CD4-positive, alpha-beta T cell treated with Interleukin-1 beta for 1 hour (primary cell): ENCODE measurements at places on chromosomes 11 and 22.

- no peak for DNase-seq
These were observed 20.2 kb downstream of the GAB4 start for GRCh38 chr22:16987822-16988221.

DNA sequence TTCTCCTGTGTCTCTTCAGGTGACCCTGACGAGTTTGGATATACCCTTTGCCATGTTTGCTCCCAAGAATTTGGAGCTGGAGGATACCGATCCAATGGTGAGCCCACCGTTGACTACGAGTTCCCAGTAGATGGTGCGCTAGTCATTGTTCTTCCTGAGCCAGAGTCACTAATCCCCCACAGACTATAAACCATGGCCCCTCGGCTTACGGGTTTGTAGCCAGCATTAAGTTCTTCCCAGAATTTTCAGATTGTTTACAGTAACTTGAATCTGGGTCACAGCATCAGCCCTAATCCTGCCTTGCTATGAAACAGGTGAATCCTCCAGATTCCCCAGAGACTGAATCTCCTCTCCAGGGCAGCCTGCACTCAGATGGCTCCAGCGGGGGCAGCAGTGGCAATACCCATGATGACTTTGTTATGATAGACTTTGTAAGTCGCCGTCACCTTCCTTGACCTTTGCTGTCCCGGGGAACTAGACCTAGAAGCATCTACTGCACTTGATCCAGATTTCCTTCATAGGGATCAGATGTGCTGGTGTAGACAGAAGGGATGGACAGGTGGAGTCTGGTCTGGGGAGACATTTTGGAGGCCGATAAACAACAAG lies 31.8 kb downstream of the ARHGAP1 start:
- no peak for DNase-seq

DNA sequence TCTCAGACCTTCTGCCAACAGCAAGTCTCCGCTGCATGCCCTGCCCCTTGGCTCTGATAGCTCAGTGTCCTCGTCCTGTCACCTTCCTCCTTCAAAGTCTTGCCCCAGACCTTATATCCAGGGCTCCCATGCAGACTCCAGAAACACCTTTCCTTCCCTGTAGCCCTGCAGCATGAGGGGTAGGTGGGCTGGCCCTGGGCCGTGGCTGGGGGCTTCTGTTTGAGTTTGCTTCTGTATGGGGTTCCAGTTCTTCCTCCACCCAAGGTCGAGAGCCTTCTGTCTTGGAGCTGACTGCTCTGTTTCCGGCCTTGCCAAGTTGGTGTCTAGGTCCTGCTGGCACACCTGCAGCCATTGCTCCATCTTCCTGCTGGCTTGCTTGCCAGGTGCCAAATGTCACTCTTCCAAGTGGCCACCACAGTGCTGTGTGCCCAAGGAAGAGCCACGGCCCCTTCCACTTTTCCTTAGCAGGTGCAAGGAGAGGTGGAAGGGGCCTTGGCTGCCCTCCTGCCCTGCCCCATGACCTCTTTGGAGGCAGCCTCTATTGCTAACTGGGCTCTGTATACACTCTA lies 74.8 kb upstream of the NECTIN1 start:
- no peak for DNase-seq

- no peak for DNase-seq
These were observed 25.4 kb upstream of the RRAS2 start for GRCh38 chr11:14384338-14384737.

DNA sequence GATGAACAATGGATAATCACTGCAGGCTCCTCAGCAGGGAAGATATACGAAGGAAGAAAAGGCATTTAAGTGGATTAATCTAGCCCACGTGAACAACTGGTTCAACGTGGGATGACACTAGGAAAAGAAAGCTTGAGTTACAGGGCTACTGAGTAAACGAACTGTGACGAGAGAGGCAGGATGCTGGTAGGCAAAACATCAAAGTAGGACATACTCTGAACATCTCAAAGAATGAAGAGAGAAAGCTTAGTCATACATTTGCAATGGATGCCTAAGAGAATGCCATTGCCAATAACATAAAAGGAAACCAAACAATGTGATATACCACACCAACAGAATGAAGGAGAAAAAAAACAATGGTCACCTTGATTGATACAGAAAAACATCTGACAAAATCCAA lies 12.9 kb downstream of the USP28 start:
- no peak for DNase-seq

DNA sequence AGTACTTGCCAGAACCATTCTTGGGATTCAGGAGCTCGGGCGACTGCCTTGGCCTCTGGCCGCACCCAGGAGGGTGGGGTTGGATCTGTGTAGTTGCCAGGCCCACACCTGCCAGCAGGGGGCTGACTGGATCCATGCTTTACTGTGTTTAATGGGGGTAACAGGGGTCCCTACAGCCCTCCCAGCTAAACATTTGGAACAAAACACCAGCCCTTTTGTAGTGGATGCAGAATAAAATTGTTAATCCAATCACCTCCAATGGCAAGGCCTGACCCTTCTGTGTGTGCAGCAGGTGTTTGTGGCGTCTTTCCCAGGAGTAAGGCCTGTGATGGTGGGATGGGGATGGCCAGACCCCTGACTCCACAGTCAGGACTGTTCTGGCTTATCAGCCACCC lies 22.5 kb downstream of the SUN2 start:
- peak; percentile 60 for DNase-seq

- no peak for DNase-seq
These were observed 279.0 kb downstream of the DDX10 start for GRCh38 chr11:108943853-108944252.

DNA sequence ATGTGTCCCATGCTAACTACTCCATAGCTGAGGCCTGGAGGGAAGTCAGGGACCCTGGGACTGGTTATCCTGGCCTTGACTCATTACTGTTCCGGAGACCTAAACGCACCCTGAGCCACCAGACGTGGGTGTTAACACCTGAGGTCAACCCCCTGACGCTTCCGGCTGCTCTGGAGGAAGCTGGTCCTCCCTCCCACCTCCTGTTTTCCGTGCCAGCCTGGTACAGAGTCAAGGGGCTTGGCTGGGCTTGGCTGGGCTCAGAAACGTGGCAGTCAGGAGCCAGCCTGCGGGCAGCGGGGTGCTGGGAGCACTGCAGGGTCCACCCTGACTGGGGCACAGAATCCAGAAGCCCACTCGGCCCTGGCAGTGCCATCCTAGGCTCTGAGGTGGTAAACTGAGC lies 2.6 kb downstream of the TMPRSS4 start:
- DNase-seq = peak; percentile 20

DNA sequence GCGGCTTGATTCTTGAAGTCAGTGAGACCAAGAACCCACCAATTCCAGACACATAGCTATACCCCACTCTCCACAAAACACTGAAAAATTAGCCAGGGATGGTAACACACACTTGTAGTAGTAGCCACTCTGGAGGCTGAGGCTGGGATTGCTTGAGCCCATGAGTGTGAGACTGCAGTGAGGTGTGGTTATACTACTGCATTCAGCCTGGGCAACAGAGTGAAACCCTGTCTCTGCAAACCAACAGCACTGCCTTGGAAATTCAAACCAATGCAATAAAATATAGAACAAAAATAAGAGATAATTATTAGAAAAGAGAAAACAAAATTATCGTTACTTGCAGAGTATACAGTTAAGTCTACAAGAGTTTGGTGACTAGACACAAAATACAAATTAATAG lies 20.2 kb upstream of the PRDM10 start:
- DNase-seq = no peak

DNA sequence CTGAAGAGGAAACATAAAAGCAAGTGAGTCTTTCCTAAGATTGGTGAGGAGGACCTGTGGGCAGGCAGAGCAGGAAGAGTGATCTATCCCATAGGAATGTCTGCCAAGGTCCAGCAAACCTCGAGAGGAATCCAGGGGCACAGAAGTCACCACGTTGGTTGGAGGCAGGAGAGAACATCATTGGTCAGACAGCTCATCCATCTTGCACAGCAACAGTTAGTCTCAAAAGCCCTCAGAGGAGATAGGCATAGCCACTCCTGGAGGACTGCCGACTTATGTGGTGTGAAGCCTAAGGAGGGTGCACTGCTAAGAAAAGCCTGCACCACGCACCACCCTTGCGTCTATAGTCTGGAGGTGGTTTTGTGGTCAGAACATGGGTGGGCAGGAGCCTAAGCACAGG lies 109.1 kb downstream of the RASSF10 start:
- DNase-seq = no peak

DNA sequence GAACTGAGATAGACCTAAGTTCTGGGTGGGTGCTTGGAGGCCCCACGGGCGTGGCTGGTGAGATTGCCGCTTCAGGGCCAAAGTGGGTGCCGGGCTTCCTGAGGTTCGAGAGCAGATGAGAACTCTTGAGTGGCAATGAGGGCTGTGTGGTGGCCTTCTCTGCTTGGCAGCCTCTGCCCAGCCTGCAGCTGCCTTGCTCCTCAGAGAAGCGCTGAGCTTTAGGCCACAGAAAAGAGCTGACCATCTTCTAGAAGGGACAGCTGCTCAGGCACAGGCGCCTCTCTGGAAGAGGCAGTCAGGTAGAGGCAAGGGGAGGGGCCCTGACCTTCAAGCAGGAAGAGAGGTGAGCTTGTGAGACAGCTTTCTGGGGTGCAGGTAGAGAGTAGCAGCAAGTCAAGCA lies 72.8 kb downstream of the MED15 start:
- DNase-seq = no peak

DNA sequence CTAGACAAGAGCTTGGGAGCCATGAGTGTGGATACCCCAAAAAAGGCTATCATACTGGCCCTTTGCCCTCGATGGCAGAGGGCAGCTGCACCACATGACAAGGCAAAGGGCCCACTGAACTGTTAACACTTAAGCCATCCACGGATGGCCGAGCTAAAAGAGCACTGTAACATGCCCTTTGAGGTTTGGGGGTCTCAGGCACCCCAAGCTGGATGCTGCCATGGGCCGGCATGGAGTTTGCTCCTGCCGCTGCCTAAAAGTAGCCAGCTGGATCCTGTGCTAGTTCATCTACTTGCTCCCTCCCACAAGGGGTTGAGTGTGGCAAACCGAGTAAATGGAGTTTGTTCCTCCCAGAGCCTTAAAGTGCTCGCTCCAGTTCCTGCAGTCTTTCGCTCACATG lies 383.2 kb upstream of the LRRC4C start:
- DNase-seq = no peak

GRCh38 chr11:71144736-71145135 lies 107.6 kb downstream of the SHANK2 start:
- no peak for DNase-seq

GRCh38 chr11:122189229-122189628 lies 73.2 kb upstream of the BLID start:
- no peak for DNase-seq

GRCh38 chr11:16002942-16003341 lies 353.4 kb downstream of the SOX6 start:
- DNase-seq = no peak

DNA sequence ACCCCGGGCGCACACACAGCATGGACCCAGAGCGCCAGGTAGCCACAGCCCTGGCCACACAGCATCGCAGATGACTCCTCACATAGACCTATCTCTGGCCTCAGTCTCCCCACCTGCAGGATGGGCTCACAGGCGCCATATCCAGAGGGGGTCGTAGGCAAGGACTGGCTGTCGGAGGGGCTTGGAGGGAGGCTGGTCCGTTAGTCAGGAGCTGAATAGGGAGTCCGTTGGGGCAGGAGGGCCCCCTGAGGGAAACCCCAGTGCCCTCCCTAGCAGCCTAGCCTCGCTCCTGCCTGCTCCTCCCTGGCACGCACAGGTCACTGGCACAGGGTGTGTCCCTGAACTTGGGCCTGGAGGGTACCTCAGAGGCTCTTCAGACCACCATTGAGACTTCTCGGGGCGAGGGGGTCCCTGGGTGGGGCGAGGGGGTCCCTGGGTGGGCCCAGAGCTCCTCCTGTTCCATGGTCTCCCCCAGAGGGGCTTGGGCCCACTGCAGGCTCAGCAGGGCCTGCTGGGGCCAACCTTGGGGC lies 2.0 kb downstream of the PLXNB2 start:
- no peak for DNase-seq

DNA sequence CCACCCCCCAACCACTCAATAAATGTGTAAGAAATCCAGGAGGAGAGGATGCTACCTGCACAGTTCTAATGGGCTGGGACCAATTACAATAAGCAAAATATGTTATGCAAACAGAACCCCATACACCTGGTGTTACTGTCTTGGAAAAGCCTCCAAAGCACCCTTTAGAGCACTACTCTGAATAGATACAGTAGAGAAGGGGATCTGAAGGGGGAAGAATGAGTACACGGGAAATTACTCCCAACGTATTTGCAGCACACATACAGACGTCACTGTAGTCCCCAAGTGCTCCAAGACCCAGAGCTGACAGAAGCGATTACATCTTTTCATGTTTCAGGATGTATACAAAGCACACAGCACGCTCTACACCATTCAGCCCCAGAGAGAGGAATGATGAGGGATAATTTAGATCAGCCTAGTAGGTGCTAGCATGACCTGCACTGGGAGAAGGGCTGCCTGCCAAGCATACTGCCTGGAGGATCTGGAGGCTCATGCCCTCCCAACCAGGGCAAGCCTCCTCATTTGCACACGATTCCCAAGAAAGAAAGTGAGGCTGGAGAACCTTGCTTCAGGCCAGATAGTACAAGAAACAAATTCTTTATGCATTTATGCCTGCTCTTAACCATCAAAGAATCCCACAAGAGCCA lies 63.8 kb downstream of the AMBRA1 start:
- DNase-seq = no peak
